ENCODE measurements at places on chromosomes 3 and 15.

DNA sequence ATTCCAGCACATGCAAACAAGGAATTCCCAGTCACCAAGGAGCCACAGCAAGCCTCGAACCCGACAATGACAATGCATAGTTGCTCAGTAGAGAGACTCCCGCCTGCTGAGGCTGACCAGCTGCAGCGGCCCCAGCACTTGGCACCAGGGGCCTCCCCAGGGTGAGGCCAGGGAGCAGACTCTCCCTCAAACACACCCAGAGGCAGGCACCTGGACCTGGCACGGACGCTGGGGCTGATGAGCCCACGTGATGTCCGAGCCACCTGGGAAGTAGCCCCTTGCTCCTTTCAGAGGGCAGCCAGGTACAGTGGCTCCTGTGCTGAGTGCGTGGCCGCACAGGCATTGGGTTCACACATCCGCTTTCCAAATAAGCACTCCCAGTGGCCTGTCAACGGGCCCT lies 315.9 kb upstream of the TGFBR2 start:
- DNase-seq = no peak
- peaks cover 31% of the 10 kb centered on the region for H3K4me1 ChIP-seq
- no peak overlapping the region for H3K27ac ChIP-seq
- no peak overlapping the region for H3K4me3 ChIP-seq

- peaks cover 4% of the 10 kb centered on the region for H3K27me3 ChIP-seq
- no peaks in the 10 kb centered on the region for H3K36me3 ChIP-seq
- no peaks in the 10 kb centered on the region for H3K4me1 ChIP-seq
Observed at GRCh38 chr3:66138336-66139313, 82.2 kb upstream of the SLC25A26 start.

- H3K27ac ChIP-seq = no peak overlapping the region
- DNase-seq = no peak
- H3K4me1 ChIP-seq = peaks cover 12% of the 10 kb centered on the region
- H3K4me3 ChIP-seq = no peak overlapping the region
Observed at GRCh38 chr3:136606990-136607389, 145.2 kb downstream of the STAG1 start.

- no peak overlapping the region for H3K27ac ChIP-seq
- H3K4me1 ChIP-seq = peaks cover 5% of the 10 kb centered on the region
- DNase-seq = no peak
- H3K4me3 ChIP-seq = no peak overlapping the region
- no peaks in the 10 kb centered on the region for H3K27me3 ChIP-seq
Observed at GRCh38 chr3:109926376-109926775, 589.0 kb upstream of the DPPA4 start.

DNA sequence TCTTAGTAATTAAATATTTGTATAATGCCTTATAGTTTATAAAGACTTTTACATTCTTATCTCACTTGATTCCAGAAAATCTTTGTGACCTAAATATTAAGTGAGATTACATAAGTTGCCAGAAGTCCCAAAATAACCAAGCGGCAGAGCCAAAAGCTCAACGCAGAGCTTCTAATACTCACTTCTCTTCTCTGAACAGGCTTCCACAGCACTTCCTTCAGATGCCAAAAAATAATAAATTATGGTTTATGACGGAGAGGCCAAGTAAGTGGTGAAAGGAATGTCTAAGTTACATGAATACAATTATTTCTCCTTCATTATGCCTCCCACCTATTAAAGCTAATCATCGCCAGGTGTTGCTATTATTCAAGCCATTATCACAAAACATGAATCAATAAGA lies 110.3 kb downstream of the GBE1 start:
- no peaks in the 10 kb centered on the region for H3K36me3 ChIP-seq
- no peaks in the 10 kb centered on the region for H3K4me1 ChIP-seq
- DNase-seq = no peak
- no peak overlapping the region for H3K4me3 ChIP-seq

- peaks cover 48% of the 10 kb centered on the region for H3K36me3 ChIP-seq
- peaks cover 17% of the 10 kb centered on the region for H3K4me1 ChIP-seq
- no peak overlapping the region for H3K4me3 ChIP-seq
- no peak overlapping the region for H3K27ac ChIP-seq
- H3K27me3 ChIP-seq = no peaks in the 10 kb centered on the region
- no peak for DNase-seq
Observed at GRCh38 chr3:142501004-142501926, 53.4 kb upstream of the XRN1 start.

GRCh38 chr3:159897331-159898075 lies 91.1 kb upstream of the IL12A start:
- H3K4me3 ChIP-seq = no peak overlapping the region
- H3K36me3 ChIP-seq = no peaks in the 10 kb centered on the region
- peaks cover 8% of the 10 kb centered on the region for H3K27me3 ChIP-seq
- no peaks in the 10 kb centered on the region for H3K4me1 ChIP-seq
- DNase-seq = no peak

DNA sequence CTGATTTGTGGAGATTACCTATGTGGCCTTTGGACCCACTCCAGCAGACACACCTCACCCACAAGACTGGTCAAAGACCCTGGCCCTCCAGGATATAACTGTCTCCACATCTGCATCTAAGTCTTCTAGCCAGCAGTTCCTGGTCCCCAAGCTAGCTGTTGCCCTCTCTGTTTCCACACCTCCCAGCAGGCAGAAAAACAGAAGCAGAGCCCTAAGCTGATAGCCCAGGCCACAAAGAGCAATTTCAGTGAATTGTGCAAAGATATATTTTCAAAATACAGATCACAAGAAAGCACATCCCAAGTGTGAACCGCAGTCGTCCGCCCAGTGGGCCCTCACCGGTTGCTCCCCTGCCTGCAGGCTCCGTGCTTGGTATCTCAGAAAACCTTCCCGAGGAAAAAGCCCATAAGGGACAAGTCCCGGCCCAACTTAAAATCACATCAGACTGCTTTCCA lies 2.6 kb downstream of the TNIK start:
- peak overlapping the region; percentile 89 for H3K4me3 ChIP-seq
- H3K4me1 ChIP-seq = peaks cover 43% of the 10 kb centered on the region
- H3K27ac ChIP-seq = peak overlapping the region; percentile 89
- no peaks in the 10 kb centered on the region for H3K36me3 ChIP-seq

DNA sequence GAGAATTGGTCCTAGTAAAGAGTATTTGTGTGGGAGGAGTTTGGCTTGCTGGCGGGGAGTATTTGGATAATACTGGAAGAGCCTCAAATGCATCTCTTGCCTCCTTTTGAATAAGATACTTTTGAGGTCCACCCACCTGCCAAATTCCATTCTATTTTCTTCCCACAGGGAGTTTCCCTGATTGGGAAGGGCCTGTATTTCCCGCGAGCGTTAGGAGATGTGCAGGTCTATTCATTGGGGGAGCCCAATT lies 406 bp upstream of the RASA2 start:
- peak overlapping the region; percentile 84 for H3K27ac ChIP-seq
- peaks cover 11% of the 10 kb centered on the region for H3K36me3 ChIP-seq
- H3K4me1 ChIP-seq = peaks cover 54% of the 10 kb centered on the region
- peak overlapping the region; percentile 71 for H3K4me3 ChIP-seq
- DNase-seq = no peak

DNA sequence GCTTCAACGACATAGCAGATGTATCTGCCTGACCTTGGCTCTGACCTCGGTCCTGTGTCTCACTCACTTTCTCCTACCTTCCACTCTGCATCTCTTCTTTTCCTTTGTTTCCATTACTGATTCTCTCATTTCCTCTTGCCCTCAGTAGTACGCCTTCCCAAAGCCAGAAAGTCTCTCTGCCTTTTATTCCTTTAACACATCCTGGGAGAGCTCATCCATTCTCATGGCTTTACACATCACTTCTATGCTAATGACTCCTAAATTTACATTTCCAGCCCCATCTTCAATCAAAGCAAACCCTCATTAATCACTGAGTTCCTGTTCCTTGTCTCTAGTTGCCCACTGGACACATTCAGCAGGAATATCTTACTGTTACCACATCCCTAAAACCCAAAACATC lies 938.6 kb downstream of the NTRK3 start:
- H3K27me3 ChIP-seq = peaks cover 3% of the 10 kb centered on the region
- H3K36me3 ChIP-seq = no peaks in the 10 kb centered on the region
- no peak overlapping the region for H3K27ac ChIP-seq
- H3K4me3 ChIP-seq = no peak overlapping the region
- H3K4me1 ChIP-seq = no peaks in the 10 kb centered on the region

DNA sequence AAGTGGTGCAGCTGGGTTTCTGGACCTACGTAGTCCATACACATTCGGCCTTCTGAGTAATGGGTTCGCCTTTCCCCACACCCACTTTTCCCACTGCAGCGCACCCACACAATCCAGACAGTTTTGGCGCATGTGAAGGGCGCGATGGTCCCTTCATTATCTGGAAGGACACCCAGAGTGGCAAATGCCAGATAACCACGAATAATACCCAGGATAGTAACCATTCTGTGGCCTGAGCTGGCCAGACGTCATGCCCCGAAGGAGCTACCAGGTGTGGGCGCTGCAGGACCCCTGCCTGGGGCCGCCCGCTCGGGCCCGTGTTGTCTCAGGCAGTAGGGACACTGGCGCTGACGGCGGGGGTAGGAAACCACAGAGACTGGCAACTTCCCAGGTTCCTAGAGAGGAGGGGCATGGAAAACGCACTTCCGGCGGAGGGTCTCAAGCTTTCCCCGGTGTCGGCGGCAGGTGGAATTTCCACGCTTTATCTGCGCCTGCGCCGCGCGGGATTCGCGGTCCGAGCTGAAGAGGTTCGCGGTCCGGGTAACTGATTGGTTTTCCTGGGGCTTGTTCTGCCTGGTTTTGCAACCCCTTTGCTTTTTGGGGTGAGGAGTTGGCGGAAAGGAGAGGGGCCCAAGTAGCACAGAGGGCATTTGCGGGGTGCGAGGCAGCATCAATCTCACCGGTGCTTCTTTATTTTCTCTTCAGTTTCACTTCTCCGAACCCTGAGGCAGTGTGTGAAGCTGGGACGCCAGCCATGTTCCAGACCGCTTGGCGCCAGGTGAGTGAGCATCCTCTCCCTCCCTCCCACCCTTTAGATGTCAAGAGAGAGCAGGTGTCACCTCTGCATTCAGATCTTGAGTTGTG lies at the start of gene ZNF620:
ZNF620 (plus strand) TSS at position 441 of the 864 bp plus-strand sequence; CDS start at position 755, 314 bp downstream.
- H3K36me3 ChIP-seq = peaks cover 7% of the 10 kb centered on the region
- H3K27me3 ChIP-seq = no peaks in the 10 kb centered on the region

DNA sequence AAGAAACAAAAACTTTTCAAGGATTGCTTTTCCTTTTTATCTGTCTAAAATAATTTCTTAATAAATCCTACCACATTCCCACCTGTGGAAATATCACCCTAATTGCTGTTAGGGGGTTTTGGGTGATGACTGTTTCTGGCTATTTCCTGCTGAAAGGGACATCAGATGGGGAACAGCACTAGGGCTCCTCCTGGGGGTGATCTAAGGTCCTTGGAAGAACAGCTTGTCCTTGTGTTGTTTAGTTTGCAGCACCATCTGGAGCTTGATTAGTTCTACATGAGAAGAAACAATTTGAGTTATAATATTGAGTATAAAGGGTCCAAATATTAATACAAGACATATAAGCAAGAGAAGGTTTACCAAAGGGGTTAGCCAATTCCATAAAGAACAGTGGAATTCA lies 18.7 kb downstream of the OR5H15 start:
- H3K27ac ChIP-seq = no peak overlapping the region
- H3K4me1 ChIP-seq = peaks cover 3% of the 10 kb centered on the region
- no peak overlapping the region for H3K4me3 ChIP-seq
- no peaks in the 10 kb centered on the region for H3K27me3 ChIP-seq
- no peak for DNase-seq

DNA sequence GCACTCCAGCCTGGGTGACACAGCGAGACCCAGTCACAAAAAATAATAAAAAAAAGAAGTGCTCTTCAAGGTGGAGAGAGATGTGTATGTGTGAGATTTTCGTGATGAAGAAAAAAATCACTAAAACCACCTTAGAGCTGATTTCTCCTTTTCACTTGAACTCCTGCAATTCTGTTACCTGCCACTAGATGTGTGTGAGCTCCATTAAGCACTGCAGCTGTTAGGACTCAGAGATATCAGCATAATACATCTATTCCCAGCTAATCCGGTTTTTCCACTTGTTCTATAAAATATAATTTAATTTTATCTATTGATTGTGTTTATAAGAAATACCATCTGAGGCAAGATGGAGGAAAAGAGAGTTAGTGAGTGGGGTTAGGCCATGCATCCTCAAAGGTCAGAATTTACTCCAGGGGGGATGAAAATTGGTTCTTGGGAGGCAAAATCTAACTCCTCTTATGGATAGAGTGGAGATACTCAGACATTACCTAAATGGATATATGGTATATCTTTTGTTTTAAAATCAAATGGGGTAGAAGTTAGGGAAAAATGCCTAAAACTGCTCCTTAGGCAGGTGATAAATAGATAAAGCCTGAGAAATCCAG lies 152.7 kb downstream of the IL20RB start:
- H3K4me1 ChIP-seq = no peaks in the 10 kb centered on the region
- no peak overlapping the region for H3K4me3 ChIP-seq
- no peak overlapping the region for H3K27ac ChIP-seq
- H3K27me3 ChIP-seq = peaks cover 9% of the 10 kb centered on the region

GRCh38 chr3:64627471-64628321 lies 60.1 kb downstream of the ADAMTS9 start:
- no peak for DNase-seq
- no peaks in the 10 kb centered on the region for H3K4me1 ChIP-seq
- H3K27ac ChIP-seq = no peak overlapping the region
- no peaks in the 10 kb centered on the region for H3K36me3 ChIP-seq
- no peak overlapping the region for H3K4me3 ChIP-seq

- peaks cover 7% of the 10 kb centered on the region for H3K27me3 ChIP-seq
- no peak for DNase-seq
- H3K4me1 ChIP-seq = no peaks in the 10 kb centered on the region
- no peak overlapping the region for H3K4me3 ChIP-seq
Observed at GRCh38 chr15:57444877-57445513, 68.7 kb downstream of the CGNL1 start.

GRCh38 chr3:40971191-40972168 lies 227.8 kb upstream of the CTNNB1 start:
- no peaks in the 10 kb centered on the region for H3K36me3 ChIP-seq
- H3K27ac ChIP-seq = peak overlapping the region; percentile 73
- H3K27me3 ChIP-seq = peaks cover 29% of the 10 kb centered on the region
- peak; percentile 64 for DNase-seq
- no peak overlapping the region for H3K4me3 ChIP-seq

GRCh38 chr3:113264283-113265131 lies 53.1 kb downstream of the BOC start:
- H3K27ac ChIP-seq = no peak overlapping the region
- no peaks in the 10 kb centered on the region for H3K4me1 ChIP-seq
- no peak for DNase-seq
- no peaks in the 10 kb centered on the region for H3K36me3 ChIP-seq
- H3K27me3 ChIP-seq = peaks cover 8% of the 10 kb centered on the region

- H3K4me1 ChIP-seq = no peaks in the 10 kb centered on the region
- H3K36me3 ChIP-seq = no peaks in the 10 kb centered on the region
- DNase-seq = no peak
- no peak overlapping the region for H3K4me3 ChIP-seq
- peaks cover 4% of the 10 kb centered on the region for H3K27me3 ChIP-seq
Observed at GRCh38 chr15:39587096-39587721, 6.3 kb downstream of the THBS1 start.

- no peaks in the 10 kb centered on the region for H3K27me3 ChIP-seq
- H3K27ac ChIP-seq = no peak overlapping the region
- H3K4me1 ChIP-seq = peaks cover 49% of the 10 kb centered on the region
- peaks cover 24% of the 10 kb centered on the region for H3K36me3 ChIP-seq
- no peak overlapping the region for H3K4me3 ChIP-seq
Observed at GRCh38 chr15:43095708-43096347, 10.0 kb downstream of the UBR1 start.

GRCh38 chr3:175383813-175384212 lies 524.7 kb downstream of the NAALADL2 start:
- no peaks in the 10 kb centered on the region for H3K36me3 ChIP-seq
- DNase-seq = no peak
- no peaks in the 10 kb centered on the region for H3K27me3 ChIP-seq
